ENCODE measurements at places on chromosomes 6 and 20. TPM values are rescaled to one million over a fixed set of nuclear protein-coding genes. Genes with fewer than 3 reads are reported as not detected.

SCUBE3 gene
- 58.5 TPM for total RNA-seq

NRSN1 gene
- not detected for total RNA-seq

PRDM1 gene
- total RNA-seq = 3.4 TPM

SLC2A10 gene
- total RNA-seq = 49.7 TPM

PKHD1 gene
- not detected for total RNA-seq

CPXM1 gene
- total RNA-seq = 3.5 TPM

GABRR1 gene
- not detected for total RNA-seq

MYBL2 gene
- total RNA-seq = 16.8 TPM

UTRN gene
- 126 TPM for total RNA-seq

MRAP2 gene
- total RNA-seq = 4.9 TPM

GPLD1 gene
- 0.87 TPM for total RNA-seq

LIN28B gene
- total RNA-seq = not detected

GHRH gene
- total RNA-seq = not detected

All from uterine smooth muscle cell (primary cell).